ENCODE measurements at places on chromosomes 7 and 10.

DNA sequence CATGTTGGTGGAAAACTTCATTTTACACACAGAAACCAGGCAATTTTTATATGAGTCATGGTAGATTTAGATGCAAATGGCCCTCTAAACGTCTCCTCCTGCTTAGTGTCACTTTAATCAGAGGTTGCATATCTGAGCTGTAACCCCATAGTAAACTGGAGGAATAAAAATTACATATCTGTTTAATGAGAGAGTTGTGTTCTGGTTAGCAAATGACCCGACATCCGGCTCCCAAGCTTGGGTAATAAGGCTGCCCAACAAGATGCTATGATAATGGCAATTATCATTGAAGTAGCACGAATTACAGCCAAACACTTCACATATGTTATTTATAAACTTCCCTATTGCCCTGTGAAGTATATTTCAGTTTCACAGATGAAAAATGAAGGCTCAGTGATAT, 10.6 kb upstream of the ADAM12 start:
- DNase-seq = no peak

- DNase-seq = no peak
Measured at GRCh38 chr10:114199239-114199638, 20.1 kb downstream of the TDRD1 start.

- DNase-seq = peak; percentile 30
Measured at GRCh38 chr10:30493609-30494530, 59.9 kb downstream of the MAP3K8 start.

GRCh38 chr7:31443457-31443856, 70.4 kb upstream of the ITPRID1 start:
- DNase-seq = no peak

GRCh38 chr10:120183546-120183945, 273.5 kb upstream of the PLPP4 start:
- DNase-seq = no peak

- DNase-seq = no peak
Measured at GRCh38 chr10:34520084-34520483, 295.0 kb downstream of the PARD3 start.

- no peak for DNase-seq
Measured at GRCh38 chr7:83149466-83149865, 13.2 kb downstream of the PCLO start.

GRCh38 chr7:95011995-95012394, 104.6 kb downstream of the PPP1R9A start:
- DNase-seq = no peak

GRCh38 chr7:17617380-17617779, 318.9 kb downstream of the AHR start:
- DNase-seq = no peak

DNA sequence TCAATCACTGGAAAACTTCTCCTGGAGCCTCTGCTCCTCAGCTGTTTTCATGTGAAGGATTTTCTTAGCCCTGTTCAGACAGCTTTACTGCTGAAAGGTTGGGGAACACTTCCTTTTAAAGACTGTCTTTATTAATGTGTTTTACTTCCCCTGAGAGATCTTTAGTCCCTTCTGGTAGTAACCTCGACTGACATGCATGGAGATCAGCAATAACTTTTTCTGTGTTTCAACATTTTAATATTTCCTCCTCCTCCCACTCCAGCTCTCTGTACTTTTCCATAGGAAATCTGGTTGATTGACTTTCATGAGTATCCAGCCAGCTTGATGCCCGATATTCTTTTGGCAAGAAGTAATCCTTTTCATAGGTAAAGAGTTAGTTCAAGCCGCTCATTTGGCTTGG, 62.7 kb upstream of the STRIP2 start:
- no peak for DNase-seq

DNA sequence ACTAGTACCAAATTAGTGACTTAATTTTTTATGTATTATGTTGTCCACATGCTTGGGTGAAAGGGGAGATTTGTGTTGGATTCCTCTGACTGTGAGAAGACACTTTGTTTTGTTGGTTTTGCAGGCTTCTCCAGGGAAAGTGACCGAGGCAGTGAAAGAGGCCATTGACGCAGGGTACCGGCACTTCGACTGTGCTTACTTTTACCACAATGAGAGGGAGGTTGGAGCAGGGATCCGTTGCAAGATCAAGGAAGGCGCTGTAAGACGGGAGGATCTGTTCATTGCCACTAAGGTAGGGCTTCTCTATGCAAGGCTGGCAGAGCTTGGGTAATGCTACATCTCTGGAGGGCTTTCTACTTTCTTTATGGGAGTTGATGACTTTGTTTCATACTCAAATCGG, 4.5 kb downstream of the AKR1E2 start:
- no peak for DNase-seq

- no peak for DNase-seq
Measured at GRCh38 chr10:35626971-35627507, 15.1 kb downstream of the FZD8 start.

- no peak for DNase-seq
Measured at GRCh38 chr10:129939416-129940275, 24.4 kb downstream of the EBF3 start.

- DNase-seq = no peak
Measured at GRCh38 chr10:110278562-110279406, 25.9 kb downstream of the SMNDC1 start.

DNA sequence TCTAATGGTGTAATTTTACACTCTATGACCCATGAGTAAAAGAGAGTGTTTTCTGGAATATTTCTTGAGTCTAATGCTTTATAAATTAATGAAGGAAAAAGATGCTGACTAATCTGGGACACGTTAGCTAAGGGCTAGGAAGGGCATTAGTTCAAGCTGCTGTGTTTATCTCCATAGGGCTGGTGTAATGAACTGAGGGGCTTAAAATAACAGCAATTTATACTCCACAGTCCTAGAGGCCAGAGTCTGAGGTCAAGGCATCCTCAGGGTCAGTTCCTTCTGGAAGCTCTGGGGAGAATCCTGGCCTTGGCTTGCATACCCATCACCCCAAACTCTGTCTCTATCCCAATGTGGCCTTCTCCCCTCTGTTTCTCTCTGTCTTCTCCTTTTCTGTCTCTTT, 105.2 kb upstream of the PFKP start:
- no peak for DNase-seq

GRCh38 chr7:34928052-34928451, 109.2 kb downstream of the DPY19L1 start:
- peak; percentile 92 for DNase-seq

DNA sequence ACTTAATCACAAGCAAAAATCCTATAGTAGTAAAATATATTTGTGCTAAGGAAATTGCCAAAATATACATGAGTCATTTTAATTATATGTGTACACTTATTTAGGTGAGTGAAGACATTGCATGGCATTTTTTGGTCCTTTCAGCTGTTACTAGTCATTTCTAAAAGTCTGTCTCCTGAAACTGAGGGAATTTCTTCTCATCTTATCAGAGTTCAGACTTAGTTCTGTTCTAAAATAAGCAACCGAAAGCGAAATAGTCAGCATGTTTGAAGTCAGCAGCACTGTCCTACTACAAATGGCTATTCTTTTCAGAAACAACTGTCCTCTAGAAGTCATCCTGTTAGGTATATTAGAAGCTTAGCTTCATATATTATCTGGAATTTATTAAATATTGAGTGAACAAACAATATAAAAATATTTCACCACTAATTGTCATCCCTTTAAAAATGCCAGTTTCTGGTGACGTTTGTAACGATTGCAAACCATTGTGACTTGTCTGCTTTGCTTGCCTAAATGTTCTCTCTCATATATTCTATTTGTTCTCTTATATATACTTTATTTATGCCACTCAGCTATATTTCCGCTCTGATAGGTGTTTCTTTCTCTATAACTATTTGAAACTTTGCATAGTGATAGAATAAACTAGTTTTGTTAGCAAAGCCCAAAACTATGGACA, 227.4 kb upstream of the KAT6B start:
- DNase-seq = no peak

DNA sequence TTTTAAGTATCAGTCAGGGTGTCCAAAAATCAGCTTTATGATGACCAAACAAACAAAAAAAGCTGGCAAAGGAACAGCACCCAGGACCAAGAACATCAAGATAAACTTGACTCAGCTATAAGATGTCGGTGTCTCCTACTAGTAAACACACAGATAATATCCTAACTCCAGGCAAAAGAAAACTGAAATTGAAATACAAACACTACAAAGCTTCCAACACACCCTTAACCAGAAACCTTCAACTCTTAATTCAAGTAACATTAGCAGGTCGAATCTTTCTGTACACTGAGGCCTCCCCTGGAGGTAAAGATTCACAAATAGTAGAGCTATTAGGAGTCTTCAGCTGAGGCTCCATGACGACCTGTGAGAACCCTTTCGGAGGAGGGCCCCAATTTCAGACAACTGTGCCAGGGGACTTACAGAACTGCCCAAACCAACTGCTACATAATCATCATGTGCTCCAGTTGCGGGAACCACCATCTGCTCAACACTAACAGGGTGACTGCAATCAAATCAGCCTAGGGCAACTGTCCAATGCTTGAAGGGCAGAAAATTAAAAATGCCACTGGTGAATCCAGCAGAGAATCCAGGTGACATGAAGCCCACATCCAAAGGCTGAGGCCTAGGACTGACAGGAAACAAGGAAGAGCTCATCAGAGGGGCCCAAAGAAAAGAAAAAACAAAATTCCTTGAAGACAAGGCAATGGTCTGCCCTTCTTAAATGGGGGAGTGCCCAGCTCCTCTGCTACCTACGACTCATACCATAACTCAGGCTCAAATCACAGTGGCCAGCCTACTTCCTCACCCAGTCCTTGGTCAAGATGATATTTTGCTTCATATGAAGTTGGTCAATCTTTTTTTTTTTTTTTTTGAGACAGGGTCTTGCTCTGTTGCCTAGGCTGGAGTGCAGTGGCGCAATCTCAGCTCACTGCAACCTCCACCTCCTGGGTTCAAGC, 20.0 kb downstream of the XPNPEP1 start:
- DNase-seq = peak; percentile 45

DNA sequence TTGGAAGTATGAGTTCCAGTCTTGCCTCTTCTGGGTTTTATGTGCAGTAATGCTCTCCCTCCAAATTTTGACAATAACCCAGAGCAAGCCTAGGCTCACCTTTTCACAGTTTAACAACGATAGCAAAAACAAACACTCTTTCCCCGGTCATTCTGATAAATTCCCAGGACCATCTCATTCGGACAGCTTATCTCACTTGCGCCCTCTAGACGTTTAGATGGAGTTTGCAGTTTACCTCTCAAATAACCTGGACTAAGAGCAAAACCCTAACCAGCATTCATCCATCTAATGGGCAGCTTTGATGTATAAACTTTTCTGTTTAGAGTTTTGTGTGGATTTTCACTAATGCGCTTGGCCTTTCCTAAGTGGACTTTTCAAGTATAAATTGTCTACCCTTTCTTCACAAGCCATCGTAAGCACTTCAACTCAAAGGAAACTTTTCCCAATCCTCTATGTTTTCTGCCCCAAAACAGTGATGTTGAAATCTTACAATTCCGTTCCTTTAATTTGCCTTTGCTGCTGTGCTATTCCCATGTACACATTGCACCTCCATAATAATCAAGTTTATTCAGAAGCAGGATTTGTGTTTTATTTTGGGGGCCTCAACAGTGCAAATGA, 114.9 kb downstream of the HDAC9 start:
- DNase-seq = peak; percentile 25

DNA sequence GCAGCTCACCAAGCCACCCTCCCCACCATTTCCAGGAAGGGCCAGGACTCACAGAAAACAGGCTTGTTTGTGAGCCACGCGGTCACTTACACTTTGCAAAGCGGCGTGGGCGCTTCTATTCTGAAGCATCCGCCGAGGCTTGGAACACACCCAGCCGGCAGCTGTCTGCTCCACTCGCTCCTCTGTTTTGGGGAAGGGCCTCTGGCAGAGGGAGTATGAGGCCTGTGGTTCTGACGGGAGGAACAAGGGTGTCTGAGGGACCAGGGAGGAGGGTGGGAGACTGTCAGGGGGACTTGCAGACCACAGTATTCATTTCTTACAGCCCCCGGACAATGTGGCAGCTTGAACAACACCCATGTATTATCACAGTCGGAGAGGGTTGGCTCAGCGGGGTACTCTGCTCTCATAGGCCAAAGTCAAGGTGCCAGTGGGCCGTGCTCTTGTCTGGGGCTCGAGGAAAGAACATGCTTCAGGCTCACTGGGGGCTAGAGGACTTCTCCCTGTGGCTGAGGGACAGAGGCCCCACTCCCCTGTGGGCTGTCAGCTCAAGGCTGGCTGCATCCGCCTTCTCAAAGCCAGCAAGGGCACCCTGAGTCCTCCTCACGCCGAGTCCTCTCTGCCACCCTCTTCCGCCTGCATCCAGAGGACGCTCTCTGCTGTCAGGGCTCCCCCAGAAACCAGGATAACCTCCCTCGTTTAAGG, 60.4 kb upstream of the FAM20C start:
- peak; percentile 78 for DNase-seq

DNA sequence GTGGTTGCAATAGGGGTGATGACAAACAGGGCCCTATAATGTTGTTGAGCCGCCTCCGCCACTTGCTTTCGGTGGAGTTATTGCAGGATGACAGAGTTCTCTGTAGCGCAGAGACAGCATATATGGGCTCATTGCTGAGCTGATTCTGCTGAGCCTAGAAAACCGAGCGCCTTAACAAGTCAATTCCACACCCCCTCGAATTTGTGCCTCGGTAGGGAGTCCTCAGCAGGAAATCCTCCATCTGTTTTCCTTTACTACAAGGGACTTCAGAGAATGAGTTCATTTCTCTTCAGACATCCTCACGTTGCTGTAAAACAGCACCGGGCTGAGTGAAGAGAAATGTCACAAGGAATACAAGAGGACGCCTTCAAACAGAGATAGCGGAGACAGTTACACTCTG, 90.7 kb upstream of the KIAA1217 start:
- no peak for DNase-seq

- DNase-seq = no peak
Measured at GRCh38 chr7:112360681-112361080, 89.6 kb upstream of the IFRD1 start.

- no peak for DNase-seq
Measured at GRCh38 chr10:68668231-68668630, 52.8 kb upstream of the CCAR1 start.

GRCh38 chr7:17474724-17475344, 176.4 kb downstream of the AHR start:
- DNase-seq = peak; percentile 29

DNA sequence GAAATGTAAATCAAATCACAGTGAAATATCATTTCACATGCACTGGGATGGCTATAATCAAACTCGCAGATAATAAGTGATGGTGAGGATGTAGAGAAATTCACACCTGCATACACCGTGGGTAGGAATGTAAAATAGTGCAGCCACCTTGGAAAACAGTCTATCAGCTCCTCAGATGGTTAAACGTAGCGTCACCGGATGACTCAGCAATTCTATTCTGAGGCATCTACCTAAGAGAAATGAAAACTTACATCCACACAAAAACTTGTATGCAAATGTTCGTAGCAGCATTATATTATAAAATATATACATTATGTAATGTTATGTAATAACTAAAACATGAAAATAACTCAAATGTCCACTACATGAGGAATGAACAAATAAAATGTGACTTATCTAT, 38.9 kb downstream of the SH3PXD2A start:
- DNase-seq = no peak

GRCh38 chr7:100099452-100099851, 1.7 kb downstream of the MCM7 start:
- no peak for DNase-seq

- no peak for DNase-seq
Measured at GRCh38 chr7:111568870-111569462, 6.7 kb upstream of the IMMP2L start.

Measured in testis (tissue), 5 donors.